ENCODE measurements at places on chromosomes 12 and 14.

DNA sequence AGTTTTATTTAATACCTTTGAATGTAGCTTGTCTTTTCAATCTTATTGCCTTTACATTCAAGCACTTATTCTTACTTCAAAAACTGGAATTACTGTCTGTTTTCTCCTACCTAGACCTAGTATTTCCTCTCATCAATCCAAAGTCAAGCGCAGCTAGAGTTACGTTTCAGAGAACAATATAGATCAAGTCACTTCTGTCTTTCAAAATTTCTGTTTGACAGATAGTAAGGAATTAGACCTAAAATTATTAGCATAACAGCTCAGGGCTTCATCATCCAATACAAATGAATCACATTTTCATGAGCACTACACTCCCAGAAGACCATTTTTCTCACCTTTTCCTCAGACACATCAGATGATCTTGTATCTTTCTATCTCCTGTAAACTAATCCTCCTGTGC, 170.6 kb downstream of the CCDC59 start:
- DNase-seq, result no peak

DNA sequence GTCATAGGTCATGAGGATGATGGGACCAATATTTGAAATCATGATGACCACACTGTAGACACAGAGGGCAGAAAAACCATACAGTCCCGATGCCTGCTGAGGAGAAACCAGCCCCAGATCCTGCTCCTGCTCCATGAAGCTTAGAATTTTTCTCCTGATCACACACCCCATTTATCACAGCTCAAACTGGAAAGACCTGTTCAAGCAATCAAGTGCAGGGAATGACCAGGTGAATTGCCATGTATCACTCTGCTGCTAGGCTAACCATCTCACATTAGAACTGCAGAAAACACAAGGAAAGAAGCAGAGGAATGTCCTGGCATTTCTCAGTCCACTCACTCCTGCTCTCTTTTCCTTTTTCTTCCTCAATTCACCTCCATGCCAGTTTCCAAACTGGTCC, 18.1 kb downstream of the MANSC1 start:
- DNase-seq, result no peak

DNA sequence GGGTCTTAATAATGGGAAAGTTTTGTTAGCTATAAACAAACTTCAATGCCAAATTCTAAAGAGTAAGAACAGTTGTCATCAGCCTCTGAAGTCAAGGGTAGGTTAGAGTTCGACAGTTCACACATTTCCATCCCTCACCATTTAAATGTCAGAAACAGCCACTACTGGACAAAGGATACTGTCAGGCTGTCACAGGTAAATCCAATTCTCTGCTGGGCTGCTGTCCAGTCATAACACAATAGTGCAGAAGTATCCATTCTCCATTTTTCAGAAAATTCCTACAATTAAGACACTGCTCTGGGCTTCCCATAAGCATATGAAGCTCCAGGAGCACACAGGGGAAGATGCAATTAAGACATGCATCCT, 221.4 kb downstream of the RPS29 start:
- no peak for DNase-seq

- DNase-seq, result no peak
These were observed 331.4 kb downstream of the MED13L start for GRCh38 chr12:115946092-115946491.

DNA sequence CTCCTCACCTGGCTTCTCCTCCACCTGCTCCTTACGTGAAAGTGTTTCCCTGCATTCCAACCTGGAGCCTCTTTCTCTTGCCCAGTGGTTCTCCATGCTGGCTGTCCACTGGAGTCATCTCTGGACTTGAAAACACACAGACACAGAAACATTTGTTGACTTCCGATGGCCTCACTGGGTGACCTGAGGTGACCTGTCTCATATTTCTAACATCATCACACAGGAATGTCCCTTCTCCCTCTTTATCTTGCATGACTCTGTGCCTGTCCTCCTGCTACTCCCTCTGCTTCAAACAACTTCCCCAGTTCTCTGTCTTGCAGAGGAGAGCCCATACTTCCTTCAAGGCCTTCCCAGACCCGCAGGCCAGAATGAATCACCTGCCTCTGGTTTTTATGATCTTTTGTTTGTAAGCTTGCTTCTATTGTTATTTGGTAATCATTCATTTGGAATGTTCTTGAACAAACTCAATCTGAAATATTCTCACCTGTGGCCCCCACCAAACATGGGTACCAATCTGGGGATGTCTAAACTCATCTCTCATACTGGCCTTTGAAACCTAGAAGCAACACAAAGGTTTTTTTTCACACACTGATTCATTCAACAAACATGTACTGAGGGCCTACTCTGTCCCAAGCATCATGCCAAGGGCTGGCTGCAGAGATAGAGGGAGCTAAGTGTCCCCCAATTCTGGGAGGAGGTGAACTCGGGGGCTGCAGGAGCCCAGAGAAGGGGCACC, 9.7 kb upstream of the RIN3 start:
- peak; percentile 95 for DNase-seq

- DNase-seq, result no peak
These were observed 55.2 kb downstream of the FBXL14 start for GRCh38 chr12:1539135-1539534.

GRCh38 chr12:46608431-46609272, 217.1 kb downstream of the SLC38A4 start:
- DNase-seq, result peak; percentile 47

GRCh38 chr14:24317141-24317928, 6.0 kb downstream of the LTB4R start:
- peak; percentile 53 for DNase-seq

GRCh38 chr14:24313913-24314312, 2.6 kb downstream of the LTB4R start:
- no peak for DNase-seq

GRCh38 chr14:29030121-29030520, 263.5 kb downstream of the FOXG1 start:
- DNase-seq, result no peak

DNA sequence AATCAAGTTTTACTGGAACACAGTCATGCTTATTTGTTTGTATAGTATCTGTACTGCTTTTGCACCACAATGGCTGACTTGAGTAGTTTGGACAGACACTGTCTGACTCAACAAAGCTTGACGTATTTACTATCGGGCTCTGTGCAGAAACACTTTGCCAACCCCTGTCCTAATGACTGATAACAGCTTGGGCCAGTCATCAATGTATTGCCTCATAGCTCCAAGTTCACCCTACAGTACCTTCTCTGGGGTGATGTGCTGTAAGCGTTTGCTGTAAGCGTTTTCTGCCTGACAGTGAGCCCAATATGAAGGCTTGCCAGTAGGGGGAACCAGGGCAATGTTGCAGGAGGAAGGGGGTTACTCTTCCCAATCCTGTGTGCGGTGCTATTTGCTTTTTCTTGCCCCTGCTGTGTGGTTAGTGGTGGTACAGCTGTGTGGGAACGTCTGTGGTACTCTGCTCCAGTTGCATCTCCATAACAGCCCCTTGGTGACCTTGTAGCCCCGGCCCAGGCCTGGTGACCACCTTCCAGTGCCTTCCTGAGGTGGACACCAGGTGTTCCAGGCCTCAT, 5.4 kb upstream of the CCDC177 start:
- DNase-seq, result peak; percentile 39

DNA sequence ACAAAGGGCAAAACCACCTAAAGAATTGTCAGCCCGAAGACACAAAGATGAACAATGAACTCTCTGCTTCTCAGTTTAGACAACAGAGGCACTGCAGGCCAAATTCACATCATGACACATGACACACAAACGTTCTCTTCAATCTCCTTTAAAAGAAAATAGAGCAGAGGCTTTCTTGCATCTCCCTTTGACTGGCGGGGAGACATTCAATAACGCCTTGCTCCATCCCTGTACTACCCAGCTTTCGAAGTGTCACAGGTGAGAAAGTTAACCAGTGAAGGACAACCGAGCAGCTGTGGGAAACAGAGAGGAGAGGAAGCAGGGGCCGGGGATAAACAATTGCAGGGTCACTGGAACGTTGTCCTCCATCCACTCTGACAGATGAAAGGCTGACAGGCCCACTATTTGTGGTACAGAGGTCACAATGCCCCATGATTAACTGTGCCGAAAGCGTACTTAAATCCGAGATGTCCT, 130.8 kb downstream of the PHLDA1 start:
- no peak for DNase-seq

GRCh38 chr12:108641446-108642268, 8.0 kb upstream of the SELPLG start:
- DNase-seq, result no peak

DNA sequence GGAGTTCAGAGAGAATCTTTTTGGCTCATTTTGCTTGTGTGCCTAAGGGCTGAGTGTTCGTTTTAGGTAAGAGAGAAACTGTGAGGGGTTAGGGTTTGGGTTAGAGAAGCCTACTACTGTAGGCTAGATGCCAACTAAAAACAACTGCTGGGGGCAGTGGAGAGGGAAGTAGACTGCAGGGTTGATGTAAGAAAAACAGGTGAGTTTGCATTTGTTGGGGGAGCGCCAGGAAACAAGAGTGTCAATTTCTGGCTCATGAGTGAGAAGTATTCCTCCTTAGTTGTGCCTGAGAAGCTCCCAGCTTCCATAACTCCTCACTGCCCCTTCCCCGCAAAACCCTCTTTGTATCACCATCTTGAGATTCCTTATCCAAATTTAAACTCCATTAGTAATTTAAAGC, 92.3 kb downstream of the DERA start:
- DNase-seq, result no peak

DNA sequence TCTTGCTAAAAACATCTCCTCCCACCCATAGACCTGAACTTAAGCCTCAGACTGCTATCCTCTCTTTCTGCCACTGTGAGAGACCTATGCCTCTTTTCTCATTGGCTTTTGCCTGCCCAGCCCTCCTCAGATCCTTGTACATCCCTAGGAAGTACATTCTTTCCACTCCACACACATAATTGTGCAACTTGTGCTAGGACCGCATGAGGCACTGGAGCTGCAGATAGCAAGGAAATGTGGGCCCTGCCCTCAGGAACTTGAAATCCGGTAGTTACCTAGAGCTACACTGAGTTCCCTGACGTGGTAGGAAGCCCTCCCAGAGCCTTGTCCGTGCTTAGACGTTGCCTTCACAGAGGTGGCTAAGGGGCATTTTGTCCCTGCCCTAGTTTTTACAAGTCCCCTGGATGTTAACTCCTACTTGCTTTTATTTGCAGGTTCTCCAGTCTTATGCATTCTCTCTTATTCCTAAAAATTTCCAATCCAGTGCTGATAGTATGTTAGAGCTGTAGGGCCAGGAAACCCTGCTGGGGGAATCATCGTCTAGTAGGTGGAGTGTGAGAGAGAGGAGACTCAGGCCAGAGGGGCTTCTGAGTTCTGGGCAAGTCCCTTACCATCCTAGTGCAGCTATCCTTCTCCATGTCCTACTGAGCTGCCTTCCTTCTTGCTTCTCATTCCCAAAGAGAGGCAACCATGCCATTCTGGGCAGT, 41.3 kb downstream of the NTF3 start:
- DNase-seq, result no peak

DNA sequence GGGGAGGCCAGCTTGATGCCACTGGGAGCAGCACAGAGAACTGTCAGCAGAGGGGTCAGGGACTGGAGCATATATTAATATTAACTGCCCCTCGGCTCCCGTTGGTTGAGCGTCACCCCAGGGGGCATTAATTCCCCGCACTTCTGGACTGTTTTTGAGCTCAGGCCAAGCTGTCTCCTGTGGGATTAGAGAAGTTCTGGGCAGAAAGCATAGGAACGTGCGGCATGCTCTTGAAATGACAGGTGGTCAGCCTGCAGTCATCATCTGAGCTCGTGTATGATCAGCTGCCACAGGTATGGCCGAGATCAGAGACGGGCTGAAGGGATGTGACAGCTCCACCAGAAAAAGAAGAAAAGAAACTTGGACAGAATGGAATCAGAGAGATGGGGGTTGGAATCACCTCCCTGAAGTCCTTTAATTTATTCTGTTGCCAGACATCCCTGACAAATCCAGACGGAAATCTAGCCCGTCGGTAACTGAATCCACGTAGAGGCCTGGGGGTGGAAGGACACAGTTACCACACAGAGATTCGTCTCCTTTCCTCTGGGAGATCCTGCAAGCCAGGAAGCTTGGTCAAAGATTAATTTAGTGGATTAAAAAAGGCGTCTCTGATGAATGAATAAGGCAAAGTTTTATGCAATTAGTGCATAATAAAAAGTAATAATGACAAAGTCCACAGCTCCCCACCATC, 23.6 kb downstream of the NR1H4 start:
- no peak for DNase-seq

- DNase-seq, result no peak
These were observed 9.3 kb upstream of the NFYB start for GRCh38 chr12:104147346-104147745.

DNA sequence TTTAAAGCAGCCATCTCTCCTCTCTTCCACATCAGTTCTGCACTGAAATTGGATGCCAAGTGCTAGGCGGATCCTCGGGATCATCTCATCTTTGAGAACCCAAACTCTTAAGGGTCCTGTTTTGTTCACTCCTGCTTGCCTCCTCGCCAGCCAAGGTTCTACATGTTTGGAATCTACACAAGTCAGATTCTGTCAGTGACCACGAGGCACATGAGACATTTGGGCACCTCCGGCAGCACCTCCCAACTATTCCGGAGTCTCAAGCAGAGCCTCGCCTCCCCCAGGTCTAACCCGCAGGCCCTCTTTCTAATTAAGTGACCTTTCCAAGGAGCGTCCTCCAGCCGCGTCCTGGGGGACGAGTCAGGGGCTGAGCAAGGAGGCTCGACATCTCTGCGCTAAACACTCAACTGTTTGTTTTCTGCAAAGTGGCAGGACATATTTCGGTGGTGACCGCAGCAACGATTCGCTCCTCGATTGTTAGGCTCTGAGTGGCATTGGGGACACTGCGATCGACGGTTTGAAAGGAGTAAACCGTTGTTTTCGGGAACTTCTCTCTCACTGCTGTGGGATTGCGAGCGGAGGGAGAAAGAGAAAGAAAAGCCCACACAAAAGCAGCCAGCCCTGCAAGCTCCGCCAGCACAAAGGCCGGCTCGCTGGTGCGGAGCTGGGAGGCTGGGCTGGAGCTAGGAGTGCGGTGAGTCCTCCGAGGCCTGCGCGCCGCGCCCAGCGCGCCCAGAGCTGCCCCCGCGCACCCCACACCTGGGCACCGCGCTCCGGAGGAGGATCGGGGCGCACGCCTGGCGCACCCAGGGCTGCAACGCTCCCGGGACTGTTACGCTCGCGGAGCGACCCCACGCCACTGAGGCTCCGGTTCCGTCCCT, 640 bp downstream of the ARMH4 start:
- DNase-seq, result peak; percentile 31

DNA sequence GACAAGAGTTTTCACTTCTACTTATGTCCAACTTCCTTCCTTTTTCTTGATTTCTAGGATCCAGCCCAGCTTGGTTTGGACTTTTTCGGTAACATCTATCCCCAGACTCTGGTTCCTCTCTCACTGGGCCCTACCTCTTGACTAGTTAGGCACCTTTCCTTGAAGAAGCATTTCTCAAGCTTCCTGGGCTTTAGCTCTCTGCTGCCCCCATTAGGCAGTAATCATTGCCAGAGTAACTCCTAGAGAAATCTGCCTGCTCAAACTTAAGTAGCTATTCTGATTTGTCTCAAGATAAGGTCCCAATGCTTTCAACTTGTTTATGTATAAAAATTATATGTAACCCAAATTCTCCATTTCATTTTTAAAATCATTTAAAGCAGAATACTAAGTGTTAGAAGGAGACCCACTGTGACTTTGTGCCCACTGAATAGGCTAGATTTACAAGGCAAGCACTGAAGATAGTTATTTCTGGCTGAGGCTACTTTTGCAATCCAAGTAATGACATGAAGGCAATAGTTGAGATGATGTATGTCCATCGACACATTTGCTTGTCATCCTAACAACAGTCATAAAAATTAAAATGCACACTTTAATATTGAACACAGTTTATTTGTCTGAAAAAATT, 275.0 kb upstream of the G2E3 start:
- DNase-seq, result peak; percentile 53

Data from EL (cell line).